ENCODE measurements at places on chromosomes 3 and 15.
A peak's percentile ranks its signal among the peaks of the same experiment; 100 is the strongest.

DNA sequence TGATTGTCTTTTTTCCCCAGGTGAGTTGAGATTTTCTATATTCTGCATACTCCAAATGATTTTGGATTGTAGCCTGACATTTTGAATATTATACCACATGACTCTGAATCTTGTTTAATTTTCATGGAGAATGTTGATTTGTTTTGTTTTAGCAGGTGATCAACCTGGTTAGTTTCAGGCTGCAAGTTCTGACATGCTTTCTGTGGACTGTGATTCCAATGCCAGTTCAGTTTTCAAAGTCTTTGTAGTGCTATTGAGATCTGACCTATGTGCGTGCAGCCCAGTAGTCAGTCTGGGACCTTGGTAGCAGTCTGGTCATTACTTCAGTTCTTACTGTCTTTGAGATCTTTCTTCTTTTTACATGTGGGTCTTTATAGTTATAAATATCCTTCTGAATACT is 18.6 kb upstream of the MTMR10 start:
- no peak for DNase-seq

DNA sequence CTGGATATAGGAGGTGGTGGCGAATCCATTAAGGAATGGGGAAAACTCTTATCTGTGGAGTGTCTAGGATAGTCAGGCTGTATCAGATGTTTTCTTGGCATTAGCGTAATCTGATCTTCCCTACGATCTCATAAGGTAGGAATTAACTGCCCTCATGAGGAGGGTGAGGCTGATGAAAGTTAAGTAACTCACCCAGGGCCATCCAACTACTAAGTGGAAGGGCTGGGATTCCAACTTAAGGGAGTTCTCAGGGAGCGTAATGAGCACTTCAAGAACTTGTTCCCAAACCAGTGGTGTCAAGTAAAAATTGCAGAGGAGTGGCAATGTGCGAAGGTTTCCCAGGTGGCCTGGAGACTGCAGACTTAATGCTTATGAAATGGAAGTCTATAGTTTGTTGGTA is 55.9 kb upstream of the OSBPL11 start:
- DNase-seq: no peak

GRCh38 chr15:26182441-26182840 is 319.3 kb upstream of the ATP10A start:
- DNase-seq: no peak

DNA sequence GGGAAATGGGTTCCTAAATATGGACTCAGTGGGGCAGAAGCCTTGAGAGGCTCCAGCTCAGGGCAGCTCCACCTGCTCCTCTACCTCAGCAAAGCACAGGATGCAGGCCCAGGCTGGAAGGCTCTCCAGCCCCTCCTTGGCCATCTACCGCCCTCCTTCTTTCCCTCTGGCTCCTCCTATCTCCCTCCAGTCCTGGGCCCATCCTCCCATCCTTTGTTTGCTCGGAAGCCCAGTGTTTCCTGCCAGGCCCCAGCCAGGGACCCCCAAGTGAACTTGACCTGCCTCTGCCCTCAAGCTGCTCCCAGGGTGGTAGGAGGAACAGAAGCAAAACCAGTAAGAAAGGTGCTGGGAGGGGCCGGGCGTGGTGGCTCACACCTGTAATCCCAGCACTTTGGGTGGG is 20.1 kb downstream of the MAPKAPK3 start:
- no peak for DNase-seq

- DNase-seq: no peak
Measured at GRCh38 chr3:39094851-39095677, 12.4 kb downstream of the GORASP1 start.

GRCh38 chr3:194824701-194825111 is 139.0 kb downstream of the FAM43A start:
- DNase-seq: no peak

DNA sequence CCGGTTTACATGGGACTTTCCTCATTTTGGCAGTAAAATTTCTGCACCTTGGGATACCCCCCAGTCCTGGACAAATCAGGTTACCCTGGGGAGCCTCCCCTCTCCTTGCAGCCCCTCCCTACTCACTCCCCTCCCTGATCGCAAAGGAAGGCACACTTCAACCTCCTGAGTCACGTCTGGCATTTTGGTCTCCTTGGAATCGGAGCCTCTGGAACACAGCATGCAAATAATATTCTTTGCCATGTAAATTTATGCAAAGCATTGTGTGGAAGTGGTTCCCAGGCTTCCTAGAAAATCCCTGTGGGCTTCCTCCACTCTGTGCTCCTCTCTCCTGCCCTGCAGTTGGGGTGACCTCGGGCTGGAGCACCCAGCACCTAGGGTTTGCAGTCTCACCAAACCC is 11.6 kb downstream of the SCN5A start:
- DNase-seq: no peak

DNA sequence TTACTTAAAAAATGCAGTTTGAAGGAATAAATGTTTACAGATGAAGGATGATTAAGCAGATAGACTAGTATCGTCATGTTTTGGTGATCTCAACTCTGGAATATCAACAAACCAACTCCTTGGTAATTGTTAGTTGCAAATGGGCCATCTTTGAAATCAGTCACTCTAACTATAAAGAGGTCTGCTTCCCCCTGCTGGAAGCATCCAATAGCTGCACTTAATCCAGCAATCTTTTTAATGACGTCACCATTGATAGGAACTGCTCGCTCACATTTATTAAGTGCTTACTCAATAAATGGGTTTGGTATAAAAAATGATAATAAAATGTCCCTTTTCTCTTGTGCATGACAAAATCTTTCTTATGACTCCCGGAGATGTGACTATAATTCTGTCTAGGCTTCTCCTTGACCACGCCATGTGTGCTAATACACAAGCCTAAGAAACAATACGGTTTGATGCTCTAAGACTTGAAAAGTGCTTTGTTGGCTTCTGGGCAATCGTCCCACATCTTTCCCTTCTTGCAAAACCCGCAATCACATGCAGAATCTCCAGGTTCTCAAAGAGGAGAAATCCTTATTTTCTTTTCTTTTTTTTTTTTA is 227.6 kb upstream of the POU1F1 start:
- peak; percentile 38 for DNase-seq

DNA sequence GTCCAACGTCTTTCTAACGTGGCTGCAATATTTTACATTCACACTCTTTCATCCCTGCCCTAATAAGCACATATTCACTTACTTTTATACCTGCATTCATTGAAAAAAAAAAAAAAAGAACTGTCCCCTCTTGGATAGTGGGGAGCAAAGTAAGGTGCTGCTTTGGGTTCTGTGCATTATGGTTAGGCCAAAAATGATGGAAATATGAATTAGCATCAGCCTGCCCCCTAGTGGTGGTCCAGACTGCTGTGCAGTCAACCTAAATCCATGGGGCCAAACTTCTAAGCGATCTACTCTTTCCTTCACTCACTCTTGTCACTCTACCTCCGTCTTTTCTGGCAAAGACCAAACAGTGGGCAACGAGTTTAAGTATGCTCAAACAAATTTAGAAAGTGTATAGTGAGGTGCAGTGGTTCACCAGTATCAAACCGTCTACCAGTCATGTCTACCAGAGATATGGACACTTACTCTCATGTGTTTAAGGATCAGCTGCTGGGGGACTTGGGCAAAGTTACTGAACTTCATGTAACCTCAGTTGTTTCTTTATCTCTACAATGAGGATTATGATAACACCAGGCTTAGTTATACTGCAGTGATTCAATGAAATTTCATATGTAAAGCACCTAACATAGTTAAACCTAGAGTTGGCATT is 61.5 kb upstream of the GRM7 start:
- no peak for DNase-seq

DNA sequence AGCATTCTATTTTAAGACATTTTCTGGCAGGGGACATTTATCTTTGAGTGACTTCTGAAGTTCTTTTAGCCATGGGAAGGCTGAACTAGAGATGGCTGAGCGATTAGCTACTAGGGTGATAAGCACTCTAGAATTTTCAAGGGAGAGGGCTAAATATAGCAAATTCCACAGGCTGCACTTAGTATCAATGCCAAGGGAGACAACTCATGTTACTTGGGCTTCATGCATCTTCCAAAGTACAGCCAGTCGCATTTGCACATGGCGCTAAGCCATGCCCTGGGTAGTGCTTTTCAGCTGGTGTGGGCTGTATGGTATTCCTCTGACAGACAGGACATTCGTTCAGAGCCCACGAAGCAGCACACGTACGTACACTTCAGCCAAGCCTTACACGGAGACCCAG is 69.6 kb downstream of the RYR3 start:
- DNase-seq: no peak

- DNase-seq: no peak
Measured at GRCh38 chr3:37056826-37057225, 63.5 kb downstream of the MLH1 start.

- no peak for DNase-seq
Measured at GRCh38 chr3:105866656-105867653, 1.9 kb downstream of the CBLB start.

- DNase-seq: no peak
Measured at GRCh38 chr15:61157933-61158332, 71.2 kb downstream of the RORA start.

DNA sequence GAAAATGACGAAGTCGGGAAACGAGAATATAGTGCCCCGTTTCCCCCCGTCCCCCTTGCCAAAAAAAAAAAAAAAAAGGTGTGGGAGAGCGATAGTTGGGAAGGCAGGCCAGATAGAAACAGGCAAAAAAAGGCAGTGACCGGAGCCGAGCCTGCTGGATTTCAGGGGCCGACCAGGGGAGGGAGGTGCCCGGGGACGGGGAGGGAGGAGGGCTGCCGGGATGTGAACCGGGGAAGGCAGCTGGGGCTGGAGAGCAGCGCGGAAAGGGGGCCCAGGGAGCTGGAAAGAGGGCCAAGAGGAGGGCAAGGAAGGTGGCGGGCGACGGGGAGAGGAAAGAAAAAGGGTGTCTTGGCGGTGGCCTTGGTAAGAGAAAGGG is 837 bp downstream of the LRRN1 start:
- peak; percentile 0 for DNase-seq

DNA sequence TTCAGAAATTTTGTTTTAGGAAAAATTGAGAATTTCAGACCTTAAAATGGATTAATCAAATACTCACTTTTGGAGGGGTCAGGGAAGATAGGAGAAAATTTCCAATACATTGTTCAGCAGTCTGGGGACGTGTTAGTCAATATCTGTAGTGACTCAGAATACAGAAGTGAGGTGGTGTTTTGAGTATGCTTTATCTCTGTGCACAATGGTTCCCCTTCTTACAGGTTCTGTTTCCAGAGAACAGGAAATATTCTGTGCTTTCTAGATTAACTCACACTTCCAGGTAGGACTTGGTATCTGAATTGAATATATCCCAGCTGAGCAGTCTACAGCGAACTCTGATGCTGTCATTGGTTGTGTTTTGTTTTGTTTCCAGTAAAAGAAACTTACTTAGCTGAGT is 30.7 kb upstream of the CCDC54 start:
- DNase-seq: no peak

GRCh38 chr3:149941946-149942345 is 28.7 kb downstream of the PFN2 start:
- DNase-seq: no peak

DNA sequence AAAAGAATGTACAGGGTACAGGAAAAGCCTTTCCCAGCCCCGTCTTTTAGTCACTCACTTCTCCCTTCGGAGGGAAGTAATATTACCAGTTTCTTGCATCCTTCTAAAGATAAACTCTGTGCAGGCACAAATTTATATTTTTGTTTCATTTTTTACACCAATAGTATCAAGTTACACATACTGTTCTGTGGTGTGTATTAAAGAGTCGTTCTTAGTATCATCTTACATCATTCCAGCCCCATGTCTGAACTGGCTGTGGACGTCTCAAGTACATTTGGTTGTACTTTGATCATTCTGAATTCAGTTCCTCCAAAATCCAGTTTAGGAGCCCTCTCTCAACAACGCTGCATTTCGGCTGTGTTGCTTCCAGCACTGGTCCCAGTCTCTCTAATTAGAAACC is 68.7 kb downstream of the LMLN start:
- DNase-seq: no peak

DNA sequence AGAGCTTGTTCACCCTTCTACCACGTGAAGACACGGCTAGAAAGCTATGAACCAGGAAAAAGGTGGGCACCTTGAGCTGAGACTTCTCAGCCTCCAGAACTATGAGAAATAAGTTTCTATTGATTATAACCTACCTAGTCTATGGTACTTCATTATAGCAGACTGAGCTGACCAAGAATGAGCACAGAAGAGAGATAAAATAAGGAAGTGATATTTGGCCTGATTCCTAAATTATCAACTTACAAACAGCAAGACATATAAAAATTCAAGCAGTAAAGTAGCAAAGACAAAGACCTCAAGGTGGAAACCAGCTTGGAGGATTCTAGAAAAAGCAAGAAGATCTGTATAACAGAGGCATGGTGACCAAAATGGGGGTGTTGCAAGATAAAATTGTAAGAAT is 63.9 kb upstream of the OSTN start:
- no peak for DNase-seq

GRCh38 chr3:73401616-73402279 is 223.0 kb downstream of the PDZRN3 start:
- peak; percentile 40 for DNase-seq

GRCh38 chr15:33136353-33136752 is 58.2 kb downstream of the FMN1 start:
- no peak for DNase-seq

DNA sequence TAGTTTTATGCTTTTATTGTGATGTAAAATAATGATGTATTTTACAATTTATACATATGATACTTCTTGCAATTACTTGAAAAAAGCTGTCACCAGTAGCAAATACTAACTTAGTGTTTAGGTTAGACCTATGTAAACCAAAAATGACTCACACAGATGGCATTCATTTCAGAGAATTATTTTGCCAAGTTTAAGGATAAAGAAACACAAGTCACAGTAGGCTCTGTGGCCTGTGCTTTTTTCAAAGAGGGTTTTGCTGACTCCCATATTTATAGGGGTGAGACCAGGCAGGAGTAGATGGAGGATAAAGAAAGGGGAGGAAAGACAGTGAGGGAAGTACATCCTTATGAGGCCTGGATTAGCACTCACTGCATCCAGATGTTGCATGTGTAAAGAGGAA is 356.6 kb upstream of the NPAP1 start:
- DNase-seq: no peak

DNA sequence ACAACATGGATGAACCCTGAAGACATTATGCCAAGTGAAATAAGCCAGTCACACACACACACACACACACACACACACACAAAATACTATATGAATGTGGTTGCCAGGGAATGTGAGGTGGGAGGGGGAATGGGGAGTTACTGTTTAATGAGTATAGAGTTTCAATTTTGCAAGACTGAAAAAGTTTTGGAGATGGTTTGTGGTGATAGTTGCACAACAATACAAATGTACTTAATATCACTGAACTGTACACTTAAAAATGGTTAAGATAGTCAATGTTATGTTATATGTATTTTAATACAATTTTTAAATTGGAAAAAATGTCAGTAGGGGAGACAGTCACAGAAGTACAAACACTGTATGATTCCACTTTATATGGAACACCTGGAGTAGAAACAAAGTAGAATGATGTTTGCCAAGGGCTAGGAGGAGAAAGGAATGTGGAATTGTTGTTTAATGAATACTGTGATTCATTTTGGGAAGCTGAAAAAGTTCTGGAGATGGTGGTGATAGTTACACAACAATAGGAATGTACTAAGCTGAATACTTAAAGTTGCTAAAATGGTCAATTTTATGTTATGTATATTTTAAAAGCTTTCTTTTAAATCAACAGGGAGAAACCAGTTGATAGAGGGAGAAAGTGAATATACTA is 76.6 kb downstream of the RPL39L start:
- DNase-seq: no peak

GRCh38 chr3:51819709-51820406 is 40.8 kb upstream of the IQCF6 start:
- no peak for DNase-seq

GRCh38 chr3:114545193-114545592 is 251.4 kb downstream of the TIGIT start:
- no peak for DNase-seq

Data from NCI-H1092 treated with DMSO at 0.1 percent for 48 hours (cell line).